ENCODE measurements at places on chromosomes 3 and 15.

- no peak for DNase-seq
Measured at GRCh38 chr3:90080988-90081387, 973.6 kb downstream of the EPHA3 start.

DNA sequence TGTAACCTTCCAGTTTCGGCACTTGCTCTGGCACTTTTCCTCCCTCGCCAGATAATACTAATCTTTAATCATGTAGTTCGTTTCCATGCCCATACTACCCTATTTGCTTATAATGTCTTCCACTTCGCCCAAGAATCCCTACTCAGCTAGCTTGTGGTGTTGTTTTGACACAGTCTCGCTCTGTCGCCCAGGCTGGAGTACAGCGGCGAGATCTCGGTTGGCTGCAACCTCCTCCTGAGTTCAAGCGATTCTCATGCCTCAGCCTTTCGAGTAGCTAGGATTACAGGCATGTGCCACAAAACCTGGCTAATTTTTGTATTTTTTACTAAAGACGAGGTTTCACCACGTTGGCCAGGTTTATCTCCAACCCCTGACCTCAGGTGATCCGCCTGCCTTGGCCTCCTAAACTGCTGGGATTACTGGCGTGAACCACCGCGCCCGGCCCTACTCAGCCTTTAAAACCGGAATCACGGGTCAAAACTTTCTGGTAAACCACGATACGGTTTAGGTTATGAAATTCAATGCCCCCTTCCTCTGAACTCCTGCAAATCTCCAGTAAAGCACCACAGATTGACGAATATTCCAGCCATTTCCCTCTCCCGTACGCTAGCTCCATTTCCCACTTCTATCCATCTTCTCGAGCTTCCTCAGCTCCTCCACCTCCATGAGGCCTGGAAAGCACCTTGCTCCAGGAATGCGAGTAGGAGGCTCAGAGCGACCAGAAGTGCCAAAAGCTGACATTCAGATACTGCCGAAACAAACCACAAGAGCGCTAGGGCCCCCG is 878 bp upstream of the RAD51 start:
- no peak for DNase-seq

- no peak for DNase-seq
Measured at GRCh38 chr3:55408193-55408826, 78.8 kb downstream of the WNT5A start.

- DNase-seq: no peak
Measured at GRCh38 chr15:62753518-62754221, 288.9 kb upstream of the TPM1 start.

GRCh38 chr3:157816896-157817295 is 289.3 kb downstream of the SHOX2 start:
- no peak for DNase-seq

GRCh38 chr3:150494411-150494977 is 51.8 kb downstream of the SERP1 start:
- no peak for DNase-seq

DNA sequence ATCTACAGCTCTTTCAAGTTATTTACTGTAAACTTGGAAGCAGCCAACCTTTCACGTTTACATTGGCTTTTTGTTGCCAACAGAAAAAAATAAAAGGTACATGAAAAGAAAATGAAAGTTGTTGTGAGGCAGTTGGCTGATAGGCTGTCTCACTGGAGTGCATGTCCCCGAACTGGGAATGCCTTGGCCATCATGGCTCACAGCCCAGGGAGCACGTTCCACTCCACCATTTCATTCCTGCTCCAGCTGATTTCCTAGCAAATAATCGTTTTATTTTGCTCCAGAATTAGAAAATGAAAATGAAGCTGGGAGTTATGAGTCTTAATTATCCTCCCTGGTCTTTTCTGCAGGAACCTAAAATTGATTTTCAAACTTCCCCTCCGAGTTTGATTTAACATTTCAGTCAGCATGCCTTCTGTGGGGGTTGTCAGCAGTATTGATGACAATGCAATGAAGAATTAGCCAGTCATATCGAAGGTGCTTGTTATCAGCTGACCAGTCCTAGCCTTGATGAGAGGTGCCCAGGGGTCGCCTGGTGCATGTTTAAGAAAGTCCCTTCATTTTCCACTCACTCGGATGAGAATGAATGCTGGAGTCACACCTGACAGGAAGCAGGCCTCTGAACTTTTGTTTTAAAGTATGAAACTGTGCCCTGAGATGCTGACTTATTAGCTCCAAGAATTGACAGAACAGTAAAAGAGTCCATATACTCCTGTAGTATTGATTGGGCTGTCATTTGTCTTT is 293.7 kb upstream of the TRIM42 start:
- no peak for DNase-seq

GRCh38 chr3:156577736-156578135 is 22.8 kb upstream of the SSR3 start:
- DNase-seq: no peak

- no peak for DNase-seq
Measured at GRCh38 chr15:74995779-74996765, 709 bp downstream of the SCAMP5 start.

DNA sequence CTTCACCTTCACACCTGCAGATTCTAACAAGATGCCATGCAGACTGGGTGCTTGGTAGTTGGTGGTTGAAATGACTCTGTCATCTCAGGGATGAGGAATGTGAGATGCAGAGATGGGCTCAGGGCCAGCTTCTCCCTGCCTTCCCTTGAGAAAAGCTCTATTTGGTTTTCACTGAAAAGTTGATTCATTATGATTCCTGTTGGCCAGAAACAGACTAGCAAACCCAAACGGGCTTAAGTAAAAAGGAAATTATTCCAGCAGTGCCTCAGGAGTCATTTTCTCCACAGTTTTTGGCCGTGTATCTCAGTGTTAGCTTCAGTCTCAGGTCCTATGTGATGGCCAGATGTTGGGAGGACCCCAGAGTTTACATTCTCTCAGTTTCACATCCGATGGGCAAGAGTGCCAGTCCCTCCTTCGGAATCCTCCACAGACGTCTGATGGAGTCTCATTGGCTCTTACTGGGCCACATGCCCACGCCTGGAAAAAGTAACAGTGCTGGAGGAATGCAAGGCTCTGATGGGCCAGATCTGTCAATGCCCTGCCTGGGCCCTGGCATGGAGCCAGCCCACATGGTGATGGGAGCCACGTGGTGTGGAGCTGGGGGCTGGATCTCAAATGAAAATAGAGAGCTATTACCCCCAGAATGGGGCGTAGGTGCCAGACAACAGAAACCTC is 22.3 kb upstream of the SACM1L start:
- no peak for DNase-seq

DNA sequence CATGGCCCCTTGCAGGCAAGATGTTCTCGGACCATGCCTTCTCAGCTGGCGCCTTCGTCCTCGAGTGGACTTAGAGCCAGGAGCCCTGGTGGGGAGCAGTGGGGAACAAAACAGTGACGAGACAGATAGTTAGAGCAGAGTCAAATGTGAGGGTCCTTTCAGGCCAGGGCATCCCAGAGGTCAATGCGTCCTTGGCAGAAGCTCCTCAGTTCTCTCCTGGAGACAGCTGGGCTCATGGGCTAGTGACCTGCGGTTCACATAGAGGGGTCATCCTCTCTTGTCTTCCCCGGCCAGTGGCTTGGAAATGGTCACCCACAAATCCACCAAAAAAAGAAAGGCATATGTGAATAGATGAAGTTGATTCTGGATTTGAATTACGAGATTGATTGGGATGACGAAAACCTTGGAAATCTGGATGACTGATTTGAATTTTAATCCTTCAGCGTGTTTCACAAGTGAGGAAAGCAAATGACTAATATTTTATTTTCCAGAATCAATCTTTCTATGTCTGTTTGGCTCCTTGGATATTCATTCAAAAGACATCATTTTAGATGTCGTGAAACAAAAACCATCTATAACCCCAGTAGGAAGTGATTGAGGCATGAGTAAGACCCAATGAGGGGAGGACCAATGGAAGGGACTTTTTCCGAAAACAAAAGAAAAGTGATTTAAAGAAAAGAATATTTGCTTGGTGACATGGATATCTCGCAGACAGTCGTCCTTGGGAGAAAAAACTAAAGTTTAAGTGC is 84.5 kb downstream of the ASB7 start:
- no peak for DNase-seq

- DNase-seq: no peak
Measured at GRCh38 chr3:58900386-58900785, 149.4 kb downstream of the CFAP20DC start.

DNA sequence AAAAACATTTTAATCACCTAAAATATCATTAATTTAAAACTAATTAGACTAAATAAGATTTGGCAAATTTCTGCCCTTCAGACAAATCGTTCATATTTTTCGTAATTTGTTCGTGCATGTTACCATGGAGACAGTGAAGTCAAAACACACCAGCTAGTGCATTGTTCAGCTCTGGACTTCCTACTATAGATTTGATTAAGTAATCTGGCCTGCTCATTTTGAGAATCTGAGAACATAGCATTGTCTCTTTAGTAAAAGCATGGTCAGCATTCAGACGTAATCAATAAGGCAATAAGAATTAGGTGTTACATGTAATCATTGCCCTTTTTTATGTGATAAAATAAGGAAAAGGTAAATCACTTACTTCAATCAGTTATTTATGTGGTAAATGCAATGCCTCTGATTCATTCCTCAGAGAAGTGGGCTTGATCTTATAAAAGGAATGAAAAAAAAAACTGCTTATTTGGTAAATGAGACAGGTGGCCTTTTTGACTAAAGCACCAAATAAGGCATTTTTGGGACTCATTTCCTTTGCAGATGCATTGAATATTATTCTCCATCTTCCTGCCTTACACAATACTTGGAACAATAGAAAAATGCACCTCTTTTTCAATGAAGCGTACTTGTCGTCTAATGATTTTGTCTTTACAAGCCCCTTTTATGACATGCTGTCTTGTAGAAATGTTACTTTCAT is 84.5 kb upstream of the FNDC3B start:
- no peak for DNase-seq

- no peak for DNase-seq
Measured at GRCh38 chr15:94033014-94033682, 198.2 kb upstream of the MCTP2 start.

- DNase-seq: no peak
Measured at GRCh38 chr3:20857636-20858035, 671.6 kb upstream of the SGO1 start.

GRCh38 chr3:27224197-27224596 is 145.0 kb downstream of the NEK10 start:
- no peak for DNase-seq

- no peak for DNase-seq
Measured at GRCh38 chr15:80991421-80991820, 1.8 kb upstream of the MESD start.

DNA sequence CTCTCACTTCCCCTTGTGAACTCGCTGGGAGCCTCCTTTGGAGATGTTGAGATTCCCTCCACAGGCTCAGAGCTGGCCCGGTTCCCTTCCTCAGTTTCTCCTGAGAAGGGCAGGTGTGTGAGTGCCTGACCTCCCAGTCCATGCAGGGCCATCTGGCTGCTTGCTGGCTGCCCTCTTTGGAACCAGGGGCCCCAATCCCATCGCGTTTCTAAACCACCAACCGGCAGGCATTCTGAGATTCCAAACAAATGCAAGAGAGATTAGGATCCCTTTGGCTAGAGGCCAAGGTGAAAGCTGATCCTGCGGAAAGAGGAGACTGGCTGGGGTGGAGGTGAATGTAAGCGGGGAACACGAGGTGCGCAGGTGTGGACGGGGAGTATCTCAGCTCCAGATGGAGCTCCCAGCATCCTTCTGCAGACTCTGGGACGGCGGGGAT is 2.9 kb upstream of the PRRT3 start:
- no peak for DNase-seq

DNA sequence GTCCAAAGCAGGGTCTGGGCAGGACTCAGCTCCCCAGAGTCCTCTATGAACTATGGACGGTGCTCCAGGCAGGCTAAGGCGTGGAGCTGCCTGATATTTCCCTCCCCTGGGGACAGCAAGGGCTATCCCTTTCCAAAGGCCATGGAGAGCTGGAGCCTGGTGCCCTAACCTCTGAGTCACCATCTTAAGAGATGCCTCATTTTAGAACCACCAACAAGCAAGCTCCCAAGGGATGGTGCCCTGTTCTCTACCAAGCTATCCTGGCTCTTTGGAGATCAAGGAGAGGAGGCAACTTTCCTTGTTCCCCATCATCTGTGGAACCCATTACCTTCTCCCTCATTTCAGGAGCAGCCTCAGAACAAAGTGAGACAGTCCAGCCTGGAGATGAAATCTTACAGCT is 15.7 kb downstream of the STARD5 start:
- no peak for DNase-seq

- DNase-seq: no peak
Measured at GRCh38 chr3:139935866-139936817, 1.2 kb downstream of the CLSTN2 start.

DNA sequence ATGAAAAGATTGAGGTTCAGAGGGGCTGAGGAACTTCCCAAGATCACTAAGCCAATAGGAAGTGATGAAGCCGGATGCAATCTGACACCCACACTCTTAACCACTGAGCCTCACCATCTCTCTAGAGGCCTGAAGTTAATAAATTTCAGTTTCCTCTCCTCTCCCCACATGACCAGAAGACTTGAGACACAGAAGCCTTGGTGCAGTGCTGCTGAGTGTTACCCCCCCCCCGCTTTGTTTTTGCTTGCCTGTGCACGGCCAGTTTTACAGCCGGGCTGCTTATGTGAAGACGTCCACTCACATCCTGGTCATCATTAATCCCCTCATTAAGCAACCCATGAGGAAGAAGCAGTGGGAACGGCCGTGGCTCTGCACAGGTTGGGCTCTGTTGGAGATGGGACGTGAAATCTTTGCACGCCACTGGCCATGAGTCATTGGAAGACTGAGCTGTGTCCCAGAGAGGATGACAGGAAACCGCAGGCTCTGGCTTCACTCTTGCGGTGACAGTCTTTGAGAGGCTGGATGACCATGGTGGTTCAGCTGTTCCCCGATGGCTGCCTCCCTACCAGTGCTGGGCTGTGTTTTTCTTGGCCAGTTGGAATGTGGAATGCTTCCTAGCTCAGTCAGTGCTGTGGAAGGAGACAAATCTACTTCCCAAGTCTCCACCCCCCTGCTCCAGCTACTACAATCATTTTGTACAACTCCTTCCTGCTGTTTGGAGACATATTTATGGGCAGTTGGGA is 232.6 kb upstream of the LRTM1 start:
- DNase-seq: no peak

DNA sequence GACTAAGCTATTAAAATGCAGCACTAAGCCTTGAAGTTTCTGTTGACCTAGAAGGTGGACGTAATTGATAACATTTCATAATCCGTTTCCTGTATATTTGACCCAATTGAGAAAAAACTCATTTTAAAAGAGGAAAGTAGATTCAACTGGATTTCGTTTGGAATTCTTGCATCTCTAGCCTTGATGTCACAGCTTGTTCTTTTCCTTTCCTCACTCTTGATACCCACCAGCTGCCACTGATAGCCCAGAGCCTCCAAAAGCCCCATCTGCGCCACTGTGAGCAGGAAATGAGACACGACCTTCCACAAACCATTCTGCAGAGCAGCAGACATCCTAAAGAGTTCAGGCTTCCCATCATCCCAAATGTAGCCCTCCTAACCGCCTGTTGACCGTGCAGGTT is 61.8 kb downstream of the FOXB1 start:
- no peak for DNase-seq

DNA sequence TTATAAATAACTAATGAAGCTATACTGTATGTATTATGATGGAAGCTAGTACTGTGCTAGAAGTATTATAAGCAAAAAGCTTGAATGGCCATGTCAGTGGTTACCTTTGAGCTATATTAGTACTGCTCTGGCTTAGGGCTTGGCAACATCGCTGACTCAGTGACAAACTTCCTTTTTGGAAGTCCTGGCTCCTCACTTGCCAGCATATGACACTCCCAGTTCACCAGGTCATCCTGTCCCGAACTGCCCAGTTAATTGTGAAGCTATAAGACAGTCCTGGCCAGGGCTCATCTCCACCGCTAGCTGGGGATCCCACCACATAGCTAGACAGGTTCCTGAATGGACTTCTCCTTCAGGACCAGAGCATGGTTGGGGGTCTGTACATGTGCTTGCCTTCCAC is 31.9 kb downstream of the RAB8B start:
- DNase-seq: no peak
